ENCODE measurements at places on chromosomes 5 and 9.

- no peak for DNase-seq
Measured at GRCh38 chr9:101130054-101130453, 101.5 kb downstream of the PLPPR1 start.

- no peak for DNase-seq
Measured at GRCh38 chr5:73204332-73204731, 31.3 kb downstream of the TMEM174 start.

DNA sequence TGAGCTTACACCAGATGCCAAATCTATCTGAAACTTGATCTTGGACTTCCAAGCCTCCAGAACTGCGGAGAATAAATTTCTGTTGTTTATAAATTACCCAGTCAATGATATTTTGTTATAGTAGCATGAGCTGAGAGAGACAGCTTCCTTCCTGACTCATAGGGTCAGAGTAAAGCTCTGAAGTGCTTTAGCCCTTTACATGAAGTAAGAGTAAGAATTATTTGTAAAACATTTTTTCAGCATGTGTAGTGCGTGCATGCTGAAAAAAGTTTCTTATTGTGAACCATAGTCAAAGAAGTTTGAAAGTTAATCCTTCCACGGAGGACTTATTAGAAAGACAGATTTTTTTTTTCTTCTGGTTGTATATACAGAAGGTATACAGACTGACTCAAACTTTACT is 172.4 kb downstream of the DMRT2 start:
- no peak for DNase-seq

DNA sequence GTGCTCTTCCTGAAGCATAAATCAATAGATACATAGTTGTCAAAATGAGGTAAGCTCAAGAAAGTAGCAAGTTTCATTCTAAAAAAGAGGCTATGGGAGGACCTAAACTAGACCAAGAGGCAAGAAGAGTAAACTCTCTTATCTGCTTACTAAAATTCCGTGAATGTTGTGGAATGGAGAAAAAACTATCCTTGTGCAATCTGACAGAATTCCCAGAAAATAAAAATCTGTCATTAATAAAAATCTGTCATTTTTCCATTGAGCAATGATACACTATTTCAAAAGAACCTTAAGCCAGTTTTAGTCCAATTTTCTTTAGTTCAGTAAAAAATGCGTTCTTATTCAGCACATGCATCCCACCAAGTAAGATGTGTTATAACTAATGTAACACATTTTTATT is 15.9 kb upstream of the FANCC start:
- no peak for DNase-seq

DNA sequence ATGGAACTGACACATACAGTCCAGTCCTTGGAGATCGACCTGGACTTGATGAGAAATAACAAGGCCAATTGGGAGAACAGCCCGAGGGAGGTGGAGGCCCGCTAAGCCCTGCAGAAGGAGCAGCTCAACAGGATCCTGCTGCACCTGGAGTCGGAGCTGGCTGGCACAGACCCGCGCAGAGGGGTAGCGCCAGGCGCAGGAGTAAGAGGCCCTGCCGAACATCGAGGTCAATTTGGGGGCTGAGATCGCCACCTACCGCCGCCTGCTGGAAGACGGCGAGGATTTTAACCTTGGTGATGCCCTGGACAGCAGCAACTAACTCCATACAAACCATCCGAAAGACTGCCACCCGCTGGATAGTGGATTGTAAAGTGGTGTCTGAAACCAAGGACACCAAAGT is 1610.1 kb upstream of the ACO1 start:
- DNase-seq, result no peak

- DNase-seq, result no peak
Measured at GRCh38 chr5:65825408-65826328, 100.7 kb upstream of the ERBIN start.

- no peak for DNase-seq
Measured at GRCh38 chr5:146540414-146540813, 24.4 kb upstream of the GPR151 start.

GRCh38 chr9:79939819-79940218 is 368.1 kb downstream of the TLE4 start:
- DNase-seq, result no peak

DNA sequence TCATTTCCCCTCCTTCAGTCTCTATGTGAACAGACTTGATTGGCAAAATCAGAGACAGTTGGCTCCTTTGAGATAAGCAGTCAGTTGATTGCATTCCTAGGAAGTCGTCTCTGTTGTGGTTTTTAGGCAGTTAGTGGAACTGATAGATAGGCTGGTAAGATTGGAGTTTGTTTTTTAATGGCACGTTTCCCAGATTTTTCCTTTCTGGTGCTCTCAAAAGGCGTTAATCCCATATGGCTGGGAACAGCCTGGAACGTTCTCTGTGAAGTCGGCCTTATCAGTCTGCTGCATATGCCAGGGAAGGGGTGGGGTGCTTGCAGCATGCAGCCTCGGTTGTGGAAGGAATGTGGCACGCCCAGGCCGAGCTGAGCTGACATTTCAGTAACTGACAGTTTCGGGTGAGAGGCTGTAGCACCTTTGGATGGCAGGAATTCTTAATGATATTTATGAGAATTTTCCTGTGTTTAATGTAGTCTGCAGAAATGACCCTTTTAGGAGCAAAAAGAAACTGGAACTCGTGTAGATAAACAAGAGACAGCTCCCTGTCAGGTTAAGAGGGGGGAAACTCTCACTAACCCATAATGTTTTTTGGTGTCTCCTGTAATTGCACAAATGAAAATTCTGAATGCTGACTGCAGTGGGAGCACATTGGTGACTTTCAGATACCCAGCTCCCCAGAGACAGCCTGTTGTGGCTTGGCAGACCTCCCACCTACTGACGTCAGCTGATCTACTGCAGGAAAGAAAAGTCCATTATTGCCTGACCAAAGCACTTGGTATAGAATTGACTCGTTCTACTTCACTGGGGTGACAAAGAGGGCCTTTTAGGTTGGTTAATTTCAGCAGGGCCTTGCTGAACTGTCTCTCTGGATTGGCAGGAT is 6.3 kb downstream of the SPTAN1 start:
- DNase-seq, result no peak

DNA sequence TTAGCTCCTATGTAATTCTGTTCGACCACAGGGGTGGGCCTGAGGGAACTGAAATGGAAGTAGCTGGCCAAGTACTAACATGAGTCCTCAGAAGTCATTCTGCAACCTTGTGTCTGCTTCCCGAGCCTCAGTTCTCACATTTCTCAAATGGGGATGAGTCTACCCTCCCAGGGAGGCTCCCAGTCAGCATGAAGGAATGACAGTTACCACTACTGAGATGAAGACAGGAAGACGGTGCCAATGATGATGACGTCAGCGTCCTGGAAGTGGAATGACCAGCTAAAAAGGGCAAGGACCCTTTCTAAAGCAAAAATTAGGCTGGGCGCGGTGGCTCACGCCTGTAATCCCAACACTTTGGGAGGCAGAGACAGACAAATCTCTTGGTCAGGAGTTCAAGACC is 6.8 kb downstream of the PIP5KL1 start:
- no peak for DNase-seq

GRCh38 chr5:122693963-122694362 is 80.9 kb upstream of the SNX2 start:
- no peak for DNase-seq

- DNase-seq, result no peak
Measured at GRCh38 chr5:102835717-102836116, 80.6 kb downstream of the PAM start.

DNA sequence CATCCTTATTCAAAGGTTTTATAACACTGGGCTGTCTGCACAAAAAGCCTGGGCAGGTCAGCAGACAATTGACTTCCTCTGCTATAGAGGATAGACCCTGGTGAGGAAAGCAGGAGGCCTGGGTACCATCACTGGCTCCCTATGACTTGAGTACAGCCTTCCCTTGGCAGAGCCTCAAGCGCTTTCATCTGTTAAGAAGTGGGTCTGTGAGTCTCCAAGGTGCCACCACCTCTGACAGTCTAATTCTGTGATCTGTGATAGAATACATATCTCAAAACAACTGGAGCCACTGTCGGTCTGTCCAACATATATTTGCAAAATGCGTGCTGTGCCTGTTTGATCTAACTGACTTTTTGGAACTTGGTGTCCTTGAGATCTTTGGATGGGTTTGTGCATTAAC is 52.2 kb downstream of the C9orf152 start:
- DNase-seq, result no peak

GRCh38 chr5:119406551-119407110 is 45.7 kb upstream of the HSD17B4 start:
- DNase-seq, result no peak

- DNase-seq, result no peak
Measured at GRCh38 chr9:75960551-75960950, 70.1 kb downstream of the PCSK5 start.

- no peak for DNase-seq
Measured at GRCh38 chr5:85453026-85453349, 1068.3 kb upstream of the EDIL3 start.

DNA sequence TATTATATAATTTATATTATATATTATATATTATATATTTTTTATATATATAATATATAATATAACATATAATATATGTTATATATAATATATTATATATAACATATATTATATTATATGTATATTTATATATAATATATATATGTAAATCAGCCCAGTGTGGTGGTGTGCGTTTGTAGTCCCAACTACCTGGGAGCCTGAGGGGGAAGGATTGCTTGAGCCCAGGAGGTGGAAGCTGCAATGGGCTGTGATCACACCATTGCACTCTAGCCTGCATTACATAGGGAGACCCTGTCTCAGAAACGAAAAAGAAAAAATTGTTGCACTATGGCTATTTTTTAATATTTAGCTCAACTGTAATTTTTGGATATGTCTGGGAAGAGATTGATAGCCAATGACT is 52.4 kb downstream of the NSD1 start:
- no peak for DNase-seq

Data from activated naive CD4-positive, alpha-beta T cell (primary cell).